HuH-7 (cell line): ENCODE measurements at places on chromosomes 3 and 15.
A peak's percentile ranks its signal among the peaks of the same experiment; 100 is the strongest.

- peak; percentile 86 for DNase-seq
Observed at GRCh38 chr3:170499562-170500156, 81.0 kb downstream of the CLDN11 start.

- no peak for DNase-seq
Observed at GRCh38 chr3:7489417-7489816, 628.5 kb downstream of the GRM7 start.

DNA sequence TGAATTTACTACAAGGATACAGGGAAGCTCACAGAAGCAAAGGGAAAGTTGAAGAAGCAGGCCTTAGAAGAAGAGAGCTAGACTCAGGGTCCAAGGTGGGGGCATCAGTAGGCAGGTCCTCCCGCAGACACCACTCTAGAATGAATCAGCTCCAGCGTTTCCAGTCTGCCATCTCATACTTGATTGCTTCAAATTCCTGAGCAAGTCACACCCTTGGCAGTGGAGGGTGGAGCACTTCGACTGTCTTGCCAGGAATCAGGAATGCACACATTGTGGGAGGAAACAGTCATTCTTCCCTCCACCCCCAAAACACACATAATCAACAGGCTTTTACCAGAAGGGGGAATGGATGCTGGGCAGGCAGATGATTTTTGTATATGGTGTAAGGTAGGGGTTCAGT lies 78.5 kb downstream of the CHCHD6 start:
- DNase-seq = no peak

- DNase-seq = peak; percentile 45
Observed at GRCh38 chr3:42300013-42300412, 34.0 kb upstream of the CCK start.

DNA sequence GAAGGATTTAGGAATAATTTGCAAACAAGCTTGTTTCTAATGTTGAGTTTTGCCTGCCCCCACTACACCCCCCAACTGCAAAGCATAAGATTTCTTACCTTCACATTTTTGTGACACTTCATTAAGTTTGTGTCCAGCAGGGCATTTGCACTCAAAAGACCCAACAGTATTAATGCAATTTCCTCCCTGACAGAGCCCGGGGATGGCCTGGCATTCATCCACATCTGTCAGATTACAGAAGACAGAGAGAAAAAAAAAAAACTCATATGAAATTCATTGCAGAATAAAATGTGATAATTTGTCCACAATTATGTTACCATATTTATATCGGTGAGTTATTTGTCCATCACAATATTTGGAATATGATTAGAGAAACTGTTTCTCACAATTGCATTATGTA lies 111.5 kb downstream of the FBN1 start:
- DNase-seq = no peak
